Karpas-422 (cell line): ENCODE measurements at places on chromosomes 16 and 17. TPM values are rescaled to one million over a fixed set of nuclear protein-coding genes. Genes with fewer than 3 reads are reported as not detected.

GRCh38 chr16:23640615-23640930, 537 bp downstream of the PALB2 start:
- peak; percentile 55 for DNase-seq

DNA sequence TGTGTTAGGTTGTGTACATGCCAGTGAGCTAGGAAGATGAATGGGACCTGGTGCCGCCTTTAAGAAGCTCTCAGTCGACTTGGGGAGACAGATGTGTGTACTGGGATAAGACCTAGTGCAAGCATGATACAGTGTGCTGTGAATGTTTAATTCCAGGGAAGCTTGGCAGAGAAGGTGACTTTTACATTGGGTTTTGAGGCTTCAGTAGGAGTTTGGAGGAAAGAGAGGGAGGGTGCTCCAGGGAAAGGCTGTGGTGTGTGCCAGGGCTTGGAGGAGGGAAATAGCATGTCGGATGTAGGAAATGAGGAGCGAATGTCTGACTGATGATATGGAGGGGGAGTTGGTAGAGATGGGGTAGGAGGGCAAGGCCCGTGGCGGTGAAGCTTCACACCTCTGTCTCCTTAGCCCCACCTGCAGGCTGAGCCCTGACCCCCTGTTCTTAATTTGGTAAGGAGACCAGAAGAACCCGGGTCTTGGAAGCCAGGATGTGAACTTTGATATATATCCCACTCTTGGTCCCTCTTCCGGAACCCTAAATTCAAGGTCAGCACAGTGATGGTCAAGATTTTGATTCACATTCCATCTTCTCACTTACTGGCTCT, 76.6 kb downstream of the PLCG2 start:
- DNase-seq = no peak

GRCh38 chr17:50059256-50059655, 3.3 kb downstream of the ITGA3 start:
- DNase-seq = no peak

The PDE6G gene
- total RNA-seq = 1.6 and 2.7 TPM in 2 replicates

DNA sequence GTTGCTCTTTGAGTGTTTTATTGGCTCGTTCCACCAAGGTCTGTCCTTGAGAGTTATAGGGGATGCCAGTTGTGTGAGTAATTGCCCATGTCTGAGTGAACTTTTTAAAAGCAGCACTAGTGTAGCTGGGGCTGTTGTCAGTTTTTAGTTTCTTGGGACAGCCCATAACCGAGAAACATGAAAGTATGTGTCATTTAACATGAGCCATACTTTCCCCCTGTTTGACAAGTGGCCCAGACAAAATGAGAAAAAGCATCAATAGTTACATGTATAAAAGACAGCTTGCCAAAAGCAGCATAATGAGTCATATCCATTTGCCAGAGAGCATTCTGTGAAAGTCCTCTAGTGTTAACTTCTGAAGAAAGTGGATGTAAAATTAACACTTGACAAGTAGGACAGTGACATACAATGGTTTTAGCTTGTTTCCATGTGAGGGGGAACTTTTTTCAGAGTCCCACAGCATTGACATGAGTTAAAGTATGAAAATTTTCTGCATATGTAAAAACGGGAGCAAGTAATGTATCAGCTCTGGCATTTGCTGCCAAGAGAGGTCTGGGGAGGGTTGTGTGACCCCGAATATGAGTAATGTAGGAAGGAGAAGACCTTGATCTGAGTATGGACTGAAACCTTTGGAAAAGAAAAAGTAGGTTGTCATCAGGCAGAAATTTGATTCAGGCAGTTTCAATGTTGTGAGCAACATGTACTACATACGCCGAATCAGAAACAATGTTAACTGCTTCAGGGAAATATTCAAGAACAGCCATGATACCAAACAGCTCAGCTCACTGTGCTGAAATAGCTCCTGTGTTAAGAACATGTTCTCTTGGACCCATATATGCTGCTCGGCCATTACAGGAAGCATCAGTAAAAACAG, 56.8 kb upstream of the ARL4D start:
- DNase-seq = no peak

DNA sequence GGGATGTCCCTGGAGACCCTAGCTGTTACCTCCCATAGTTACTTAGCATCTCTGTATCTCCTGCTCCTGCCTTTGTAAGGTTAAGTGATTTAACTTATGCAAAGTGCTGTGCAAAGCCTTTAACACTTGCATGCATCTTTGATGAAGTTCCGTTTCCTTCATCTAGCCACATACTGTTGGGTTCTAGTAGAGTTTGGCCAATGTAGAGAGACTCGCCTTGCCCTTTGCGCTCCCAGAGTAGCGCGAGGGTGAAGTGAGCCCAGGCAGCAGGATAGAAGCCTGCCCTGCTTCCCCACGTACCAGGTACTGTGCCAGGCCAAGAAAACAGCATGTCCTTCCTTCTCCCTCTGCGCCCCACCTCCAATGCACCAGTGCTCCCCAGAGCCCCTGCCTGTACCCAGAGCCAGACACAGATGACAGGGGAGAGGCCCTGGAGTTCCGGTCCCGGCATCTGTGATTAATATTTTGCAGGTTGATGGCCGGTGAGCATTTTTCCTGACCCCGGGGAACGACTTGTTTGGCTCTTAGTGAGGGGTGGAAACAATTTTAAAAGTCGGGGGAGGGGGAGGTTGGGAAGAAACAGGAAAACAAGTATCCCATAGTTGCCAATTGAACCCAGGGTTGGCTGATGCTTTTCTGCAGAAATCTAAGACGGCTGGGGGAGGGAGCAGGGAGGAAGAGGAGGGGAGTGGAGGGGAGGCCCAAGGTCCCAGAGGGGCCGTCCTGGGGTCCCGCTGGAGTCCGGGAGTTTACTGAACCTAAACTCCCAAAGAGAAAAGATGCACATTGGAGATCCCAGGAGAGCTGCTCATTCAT, 13.1 kb upstream of the CDC42EP4 start:
- DNase-seq = no peak

- DNase-seq = no peak
Observed at GRCh38 chr17:79608624-79608959, 2.3 kb downstream of the RBFOX3 start.

DNA sequence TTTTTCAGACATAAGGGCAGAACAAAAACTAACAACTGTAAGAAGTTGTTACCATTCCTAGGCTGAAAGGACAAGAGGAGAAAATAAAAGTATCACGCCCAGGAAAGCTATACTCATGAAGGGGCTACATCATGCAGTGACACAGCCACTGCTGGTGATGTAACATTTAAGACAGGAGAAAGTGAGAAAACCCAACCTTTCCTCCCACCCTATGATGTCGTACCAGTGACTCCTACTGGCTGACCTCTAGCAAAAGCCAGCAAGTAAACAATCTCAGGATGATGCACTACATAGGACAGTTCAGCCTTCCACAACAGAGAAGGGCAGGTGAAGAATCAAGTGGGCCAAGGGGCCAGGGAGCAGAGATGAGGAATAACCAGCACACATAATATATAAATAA, 14.0 kb upstream of the OR1E2 start:
- peak; percentile 59 for DNase-seq

The CD300LF gene
- total RNA-seq = not detected in 2 replicates

The CA10 gene
- not detected in 2 replicates for total RNA-seq

DNA sequence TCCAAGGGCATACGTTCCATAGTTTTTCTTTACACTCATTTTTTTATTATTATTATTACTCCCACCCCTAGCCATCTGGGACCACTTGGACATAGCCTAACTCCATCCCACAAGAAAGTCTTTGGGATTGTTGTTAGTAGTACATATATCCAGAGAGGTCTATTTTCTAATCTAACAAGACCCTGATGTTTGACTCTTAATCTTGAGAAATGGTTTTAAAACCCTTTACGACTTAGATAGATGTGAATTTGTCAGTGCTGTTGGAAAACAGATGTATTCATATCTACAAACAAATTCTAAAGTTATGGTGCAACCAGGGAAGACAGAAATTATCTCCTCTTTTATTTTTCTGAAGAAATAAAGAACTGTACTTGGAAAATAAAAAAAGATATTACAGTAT, 197.8 kb downstream of the CDH11 start:
- no peak for DNase-seq

DNA sequence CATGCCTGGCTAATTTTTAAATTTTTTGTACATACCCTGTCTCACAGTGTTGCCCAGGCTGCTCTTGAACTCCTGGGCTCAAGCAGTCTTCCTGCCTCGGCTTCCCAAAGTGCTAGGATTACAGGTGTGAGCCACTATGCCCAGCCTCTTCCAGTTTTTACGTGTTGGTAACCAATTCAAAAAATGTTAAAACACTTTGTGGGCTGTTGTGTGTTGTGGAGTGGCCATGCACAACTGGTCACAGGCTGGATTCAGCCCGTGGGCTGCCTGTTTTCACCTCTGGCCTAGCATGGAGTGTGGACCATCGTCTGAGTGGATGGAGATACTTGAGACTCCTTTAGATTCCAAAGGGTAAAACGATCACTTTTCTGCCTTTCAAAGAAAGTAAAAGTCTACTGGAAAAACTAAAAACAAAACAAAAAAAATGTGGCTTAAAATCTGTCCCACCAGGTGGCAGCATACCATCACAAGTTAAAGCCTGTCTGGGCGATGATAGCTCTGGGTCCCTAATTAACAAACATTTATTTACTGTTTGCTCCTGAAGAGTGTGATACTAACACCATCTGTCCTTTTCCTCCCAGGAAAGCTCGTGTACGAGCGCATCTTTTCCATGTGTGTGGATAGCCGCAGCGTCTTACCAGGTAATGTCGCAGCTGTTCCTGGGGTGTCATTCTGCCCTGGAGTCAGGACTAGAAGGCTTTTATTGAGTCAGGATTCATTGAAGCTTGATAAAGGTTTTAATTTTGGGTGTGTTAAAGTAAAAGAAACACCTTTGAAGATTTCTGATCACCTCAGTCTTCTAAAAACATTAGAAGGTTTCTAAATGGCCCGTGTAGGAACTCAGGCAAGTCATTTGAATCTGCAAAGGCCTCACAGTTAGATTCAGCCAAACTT, 45.8 kb downstream of the VPS35L start:
- peak; percentile 70 for DNase-seq

- no peak for DNase-seq
Observed at GRCh38 chr17:39629898-39630297, 3.1 kb downstream of the PPP1R1B start.

The SMIM5 gene
- not detected in 2 replicates for total RNA-seq

DNA sequence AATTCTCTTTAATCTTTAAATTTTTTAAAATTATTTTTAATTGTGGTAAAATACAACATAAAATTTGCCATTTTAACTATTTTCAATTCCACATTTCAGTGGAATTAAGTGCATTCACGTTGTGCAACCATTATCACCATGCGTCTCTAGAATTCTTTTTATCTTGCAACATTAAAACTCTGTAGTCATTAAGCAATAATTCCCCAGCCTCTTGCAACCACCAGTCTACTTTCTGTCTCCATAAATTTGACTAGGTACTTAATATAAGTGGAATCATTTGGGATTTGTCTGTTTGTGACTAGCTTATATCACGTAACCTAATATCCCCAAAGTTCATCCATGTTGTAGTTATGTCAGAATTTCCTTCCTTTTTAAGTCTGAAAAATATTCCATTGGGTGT, 79.1 kb downstream of the TAOK1 start:
- DNase-seq = no peak

- no peak for DNase-seq
Observed at GRCh38 chr16:75038036-75038858, 39.4 kb downstream of the ZNRF1 start.

DNA sequence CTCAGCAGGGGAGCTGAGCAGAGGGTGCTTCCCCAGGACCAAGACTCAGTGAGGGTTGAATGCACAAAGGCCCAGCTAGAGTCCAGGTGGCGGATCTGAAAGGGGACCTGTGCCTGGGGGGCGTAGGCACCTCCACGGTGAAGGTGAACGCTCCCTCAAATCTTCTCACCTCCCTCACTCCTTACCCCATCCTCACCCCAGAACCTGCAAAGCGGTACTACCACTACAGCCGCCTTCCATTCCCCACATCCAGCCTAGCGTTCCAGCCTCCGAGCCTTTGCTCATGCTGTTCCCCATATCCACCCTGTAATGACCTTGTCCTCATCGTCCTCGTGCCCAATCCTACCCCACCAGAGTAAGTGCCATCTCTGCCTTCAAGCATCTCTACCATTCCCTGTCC, 30.6 kb downstream of the TRPV3 start:
- DNase-seq = no peak
